ENCODE measurements at places on chromosomes 1 and 21.

GRCh38 chr1:107637101-107637500, 327.9 kb downstream of the VAV3 start:
- no peak for DNase-seq

DNA sequence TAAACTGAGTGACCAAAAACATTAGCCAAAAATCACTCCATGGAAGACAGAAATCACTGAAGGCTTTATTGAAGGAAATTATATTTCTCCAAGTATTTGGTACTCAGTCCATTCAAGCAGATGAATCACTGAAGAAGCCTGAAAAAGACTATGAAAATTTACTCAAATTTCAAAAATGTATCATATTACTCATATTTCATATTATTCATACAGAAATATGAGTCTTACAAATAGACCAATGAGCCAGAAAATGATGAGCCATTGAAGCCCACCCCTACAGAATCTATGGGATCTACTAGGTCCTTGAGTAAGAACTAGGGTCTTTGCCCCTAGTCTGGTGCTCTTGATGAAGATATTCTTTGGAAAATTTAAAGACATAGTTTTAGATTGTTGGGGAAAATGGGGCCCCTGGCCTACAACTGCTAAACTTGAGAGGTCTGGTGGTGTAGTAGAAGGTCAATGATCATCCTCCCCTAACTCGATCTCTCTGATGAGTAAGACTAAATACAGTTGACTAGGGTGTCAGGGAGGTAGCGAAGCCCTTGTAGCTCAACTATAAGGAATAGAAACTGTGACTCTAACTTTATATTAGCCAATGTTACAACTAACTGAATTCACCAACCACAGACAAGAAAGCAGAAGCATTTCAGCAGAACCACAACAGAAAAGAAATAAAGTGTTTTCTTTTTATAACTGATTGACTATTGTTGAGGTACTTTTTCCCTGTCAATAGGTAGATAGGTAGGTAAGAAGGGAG, 81.0 kb downstream of the NOTCH2 start:
- DNase-seq, result no peak

- no peak for DNase-seq
These were observed 145.6 kb downstream of the ZBTB18 start for GRCh38 chr1:244196571-244197285.

GRCh38 chr1:221742555-221743415, 896 bp upstream of the DUSP10 start:
- DNase-seq, result peak; percentile 73

DNA sequence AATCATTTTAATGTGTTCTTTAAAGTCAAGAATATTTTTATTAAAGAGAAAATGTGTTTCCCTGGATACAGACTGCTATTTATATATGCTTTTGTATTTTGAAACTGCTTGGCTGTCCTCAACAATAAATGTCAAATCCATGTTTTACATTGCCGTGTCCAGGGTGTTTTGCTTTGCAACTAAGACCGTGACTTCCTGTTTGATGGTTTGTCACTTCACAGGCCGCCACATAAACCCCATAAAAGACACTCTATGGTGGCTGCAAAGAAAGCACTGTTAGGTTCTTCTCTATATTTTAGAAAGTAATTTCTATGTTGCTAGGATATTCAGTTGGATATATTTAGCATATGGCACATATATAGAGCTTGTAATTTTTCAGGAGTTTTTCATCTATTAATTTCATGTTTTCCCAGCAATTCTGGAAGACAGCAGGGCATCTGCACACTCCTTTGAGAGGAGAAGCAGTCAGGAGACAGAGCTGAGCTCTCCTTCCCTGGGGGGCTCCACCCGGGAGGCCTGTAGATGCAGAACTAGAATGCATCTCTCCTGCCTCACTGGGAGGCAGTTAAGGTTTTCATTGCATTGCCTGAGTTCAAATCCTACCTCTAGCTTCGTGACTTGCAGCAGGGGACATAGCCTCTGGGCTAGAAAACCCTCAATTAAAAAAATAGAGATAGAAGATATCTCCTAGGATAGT, 33.1 kb downstream of the PRDM2 start:
- DNase-seq, result no peak

DNA sequence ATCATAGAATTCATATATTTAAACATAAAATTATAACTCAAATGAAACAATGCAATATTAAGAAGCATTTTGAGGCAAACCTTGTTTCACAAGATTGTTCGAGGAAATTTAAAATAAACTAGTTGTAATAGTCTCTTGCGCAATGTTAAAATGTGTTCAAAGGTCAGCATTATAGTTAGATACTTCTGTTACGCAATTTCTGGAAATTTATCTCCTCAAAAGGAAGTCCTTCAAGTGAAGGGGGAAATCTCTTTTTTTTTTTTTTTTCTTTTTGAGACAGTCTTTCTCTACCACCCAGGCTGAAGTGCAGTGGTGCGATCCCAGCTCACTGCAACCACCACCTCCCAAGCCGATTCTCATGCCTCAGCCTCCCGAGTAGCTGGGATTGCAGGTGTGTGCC, 52.1 kb downstream of the FMO4 start:
- DNase-seq, result no peak

GRCh38 chr1:86000601-86001000, 156.0 kb downstream of the COL24A1 start:
- no peak for DNase-seq

DNA sequence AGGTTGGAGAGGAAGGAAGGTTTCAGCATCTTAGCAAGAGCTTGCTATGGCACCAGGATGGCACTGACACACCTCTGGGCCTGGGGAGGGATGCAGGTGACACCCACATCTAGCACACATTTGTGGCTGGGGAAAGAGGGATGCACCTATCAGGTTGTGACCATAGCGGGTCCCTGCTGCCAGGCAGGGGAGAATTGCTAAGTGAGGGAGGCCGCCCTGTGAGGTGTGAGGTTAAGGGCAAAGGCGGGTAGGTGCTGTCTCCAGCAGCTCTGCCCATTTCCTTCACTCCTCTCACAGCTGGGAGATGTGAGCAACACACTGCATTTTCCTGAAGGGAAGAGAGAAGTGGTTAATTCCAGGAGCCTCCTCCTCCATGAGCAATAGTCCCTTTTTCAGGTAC, 83.2 kb upstream of the TLR5 start:
- DNase-seq, result no peak

GRCh38 chr1:10237157-10237539, 26.8 kb downstream of the KIF1B start:
- no peak for DNase-seq

GRCh38 chr1:207748737-207749528, 2.9 kb upstream of the CD46 start:
- DNase-seq, result no peak

GRCh38 chr1:30642391-30643120, 80.8 kb downstream of the MATN1 start:
- DNase-seq, result no peak

DNA sequence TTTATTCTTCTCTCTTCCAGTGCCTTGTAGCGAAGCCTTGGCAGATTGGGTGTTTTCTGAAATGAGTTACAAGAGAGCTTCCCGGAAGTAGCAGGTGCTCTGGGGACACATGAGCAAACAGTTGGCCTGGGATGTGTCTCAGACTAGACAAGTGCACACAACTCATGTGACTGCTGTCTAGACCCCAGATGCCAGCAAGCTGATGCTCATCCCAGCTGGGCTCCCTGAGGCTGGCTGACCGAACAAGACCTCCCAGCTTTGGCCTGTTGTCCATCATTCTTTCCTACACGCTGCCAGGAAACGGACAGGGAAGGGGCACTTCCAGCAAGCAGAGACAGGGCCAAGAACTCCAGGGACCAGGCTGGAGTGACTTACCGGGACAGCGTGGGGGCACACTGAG, 18.7 kb upstream of the CSF1 start:
- no peak for DNase-seq

- peak; percentile 54 for DNase-seq
These were observed 47.4 kb upstream of the PRDX6 start for GRCh38 chr1:173429471-173430402.

- DNase-seq, result no peak
These were observed 5.9 kb upstream of the KIF26B start for GRCh38 chr1:245148861-245149260.

DNA sequence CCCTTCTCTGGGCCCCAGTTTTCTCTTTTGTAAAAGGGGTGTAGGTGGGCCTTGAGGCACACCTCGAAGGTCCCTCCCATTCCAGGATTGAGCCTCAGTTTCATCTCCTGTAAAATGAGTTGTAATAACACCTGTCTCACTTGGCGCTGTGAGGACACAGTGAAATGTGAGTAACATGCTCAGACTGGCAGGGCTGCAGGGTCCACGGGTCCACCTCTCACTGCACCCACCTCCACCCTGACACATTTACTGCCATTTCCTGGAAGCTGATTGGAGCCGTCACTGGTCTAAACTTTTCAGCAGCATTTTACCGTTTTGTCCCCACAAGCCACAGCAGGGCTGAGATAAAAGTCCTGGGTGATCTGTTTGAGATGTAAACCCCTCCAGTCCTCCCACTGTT, 398.0 kb downstream of the PTPRU start:
- no peak for DNase-seq

DNA sequence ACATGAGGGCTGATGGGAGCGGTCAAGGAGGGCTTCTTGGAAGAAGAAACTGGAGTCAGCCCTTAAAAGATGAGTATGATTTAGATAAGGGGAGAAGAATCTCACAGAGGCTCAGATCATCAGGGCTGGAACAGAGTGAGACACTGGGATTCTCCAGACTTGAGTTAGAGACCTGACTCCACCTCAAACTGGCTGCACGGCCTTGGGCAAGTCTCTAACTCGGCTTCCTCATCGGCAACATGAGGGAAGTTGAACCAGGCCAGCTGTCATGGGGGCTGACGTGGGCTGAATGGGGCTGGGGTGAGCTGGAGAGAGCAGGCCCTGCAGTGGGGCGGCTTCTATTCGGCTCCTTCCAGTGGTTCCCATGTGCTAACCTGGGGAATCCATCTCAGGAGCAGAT, 2.5 kb downstream of the C1QC start:
- DNase-seq, result no peak

Measured in nephron progenitor cell (in vitro differentiated cells).